Neural crest cell (in vitro differentiated cells): ENCODE measurements at places on chromosomes 16 and 17. TPM values are rescaled to one million over a fixed set of nuclear protein-coding genes. Genes with fewer than 3 reads are reported as not detected.
A peak's percentile ranks its signal among the peaks of the same experiment; 100 is the strongest.

GRCh38 chr16:63289834-63290460 is 1253.7 kb upstream of the CDH8 start:
- DNase-seq = peak; percentile 55

DNA sequence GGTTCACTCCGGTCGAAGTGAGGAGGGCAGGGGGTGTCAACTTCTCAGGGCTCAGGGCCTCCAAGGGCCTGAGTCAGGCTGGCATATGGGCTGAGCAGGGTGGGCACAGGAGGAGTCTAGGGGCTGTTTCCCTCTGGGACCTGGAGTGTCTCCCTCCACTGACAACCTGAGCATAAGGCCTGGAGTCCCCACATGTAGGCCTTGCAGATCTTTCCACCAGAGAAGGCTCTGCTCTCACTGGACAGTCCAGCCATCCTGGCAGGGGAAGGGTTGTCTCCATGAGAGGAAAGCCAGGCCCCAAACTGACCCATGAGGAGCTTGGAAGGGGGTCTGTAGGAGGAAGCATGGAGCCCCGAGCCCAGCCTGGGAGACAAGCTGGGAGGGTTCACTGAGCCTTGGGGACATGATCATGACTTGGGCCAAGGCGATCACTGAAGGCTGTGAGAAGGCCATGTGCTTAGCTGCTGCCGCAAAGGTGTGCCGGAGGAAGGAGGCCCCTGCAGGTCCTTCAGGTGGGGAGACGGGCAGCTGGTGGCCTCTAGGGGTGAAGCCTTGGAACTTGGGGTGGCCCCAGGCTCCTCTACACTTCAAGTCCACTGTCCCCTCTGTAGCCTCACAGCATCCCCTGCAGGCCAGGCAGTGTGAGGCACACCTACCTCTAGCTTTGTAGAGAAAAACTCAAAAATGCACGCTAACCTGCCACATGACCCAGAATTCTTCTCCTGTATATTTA is 9.9 kb downstream of the CMTM2 start:
- no peak for DNase-seq

GRCh38 chr16:70163596-70163995 is 10.0 kb upstream of the CLEC18C start:
- no peak for DNase-seq

DNA sequence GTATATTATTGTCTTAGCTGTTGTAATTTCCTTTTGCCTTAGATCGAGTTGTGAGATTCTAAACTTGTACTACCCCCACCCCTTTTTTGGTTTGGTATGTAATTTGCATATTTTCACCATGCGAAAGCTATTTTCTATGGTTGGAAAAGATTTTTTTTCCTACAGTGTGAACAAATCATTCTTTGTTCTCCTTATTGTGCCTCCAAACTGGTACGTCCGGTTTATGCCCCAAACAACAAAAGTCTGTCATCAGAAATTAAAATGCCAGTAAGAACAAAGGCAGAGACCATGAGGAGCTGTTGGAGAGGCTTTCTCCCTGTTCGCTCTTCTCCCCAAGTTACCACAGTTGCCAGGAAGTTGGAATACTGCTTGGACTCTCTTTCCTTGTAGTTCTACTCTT is 66.1 kb downstream of the BCAS3 start:
- no peak for DNase-seq

DNA sequence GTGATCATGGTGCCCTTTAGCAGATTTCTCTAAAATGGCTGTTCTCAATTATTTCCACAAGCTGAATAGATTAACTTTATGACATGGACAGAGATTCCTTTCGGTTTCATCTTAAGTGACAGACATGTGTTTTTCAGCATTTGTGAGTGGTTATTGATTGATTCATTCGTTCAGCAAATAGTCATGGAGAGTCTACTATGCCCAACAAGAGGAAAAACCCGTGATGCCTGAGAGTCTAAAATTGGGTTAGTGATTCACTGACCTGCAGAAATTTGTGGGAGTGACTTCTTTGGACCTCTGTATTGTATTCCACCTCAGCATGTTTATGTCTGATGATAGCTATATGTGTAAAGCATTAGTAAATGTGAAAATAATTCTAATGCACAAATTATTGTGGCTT is 28.0 kb upstream of the DUSP14 start:
- no peak for DNase-seq

GRCh38 chr16:87443964-87444363 is 48.9 kb downstream of the ZCCHC14 start:
- no peak for DNase-seq

GRCh38 chr16:85017151-85017550 is 5.8 kb upstream of the ZDHHC7 start:
- no peak for DNase-seq

DNA sequence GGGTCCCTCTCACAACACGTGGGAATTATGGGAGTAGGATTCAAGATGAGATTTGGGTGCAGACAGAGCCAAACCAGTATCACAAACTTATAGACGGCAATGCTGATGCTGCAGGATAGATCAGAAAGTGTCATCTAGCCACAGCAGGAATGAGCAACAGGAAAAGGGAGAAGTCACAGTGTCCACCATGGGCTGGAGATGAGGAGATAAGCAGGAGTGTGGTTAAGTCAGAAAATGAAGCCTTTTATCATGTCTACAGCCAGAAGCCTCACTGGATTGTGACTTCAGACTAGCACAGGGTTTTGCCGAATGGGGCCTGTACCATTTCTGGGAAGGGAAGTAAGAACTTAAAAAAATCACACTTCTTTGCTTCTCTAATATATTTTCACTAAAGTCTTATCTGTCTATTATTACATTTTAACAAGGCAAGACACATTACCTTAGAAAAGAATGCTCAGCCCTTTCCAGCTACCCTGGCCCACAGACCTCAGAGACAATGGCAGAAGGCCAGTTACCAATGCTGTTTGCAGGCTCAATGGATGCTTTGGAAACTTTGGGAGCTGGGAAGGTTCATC is 490.2 kb upstream of the SALL1 start:
- no peak for DNase-seq

The LHX1 gene
- total RNA-seq = 0.43 and 1.1 TPM in 2 replicates

The TUBB3 gene
- total RNA-seq = 518 and 541 TPM in 2 replicates

The NPEPPS gene
- total RNA-seq = 136 and 138 TPM in 2 replicates

The HBA1 gene
- not detected in 2 replicates for total RNA-seq

The MT1M gene
- total RNA-seq = not detected in 2 replicates

The MLLT6 gene
- 79.6 and 85.1 TPM in 2 replicates for total RNA-seq
